ENCODE measurements at places on chromosomes 16 and 17. TPM values are rescaled to one million over a fixed set of nuclear protein-coding genes. Genes with fewer than 3 reads are reported as not detected.

The TBC1D3C gene
- total RNA-seq, result not detected

GRCh38 chr16:48300391-48300856 is 53.1 kb upstream of the ABCC11 start:
- no peaks in the 10 kb centered on the region for H3K27me3 ChIP-seq
- no peak overlapping the region for H3K4me3 ChIP-seq
- no peak for DNase-seq
- peaks cover 58% of the 10 kb centered on the region for H3K36me3 ChIP-seq

- peaks cover 28% of the 10 kb centered on the region for H3K4me1 ChIP-seq
- peaks cover 23% of the 10 kb centered on the region for H3K36me3 ChIP-seq
- H3K27me3 ChIP-seq, result no peaks in the 10 kb centered on the region
- no peak overlapping the region for H3K4me3 ChIP-seq
Observed at GRCh38 chr16:23917621-23918020, 81.8 kb downstream of the PRKCB start.

GRCh38 chr16:71672125-71672524 is 46.1 kb downstream of the MARVELD3 start:
- peaks cover 14% of the 10 kb centered on the region for H3K36me3 ChIP-seq
- peaks cover 11% of the 10 kb centered on the region for H3K4me1 ChIP-seq
- H3K27me3 ChIP-seq, result no peaks in the 10 kb centered on the region
- no peak overlapping the region for H3K27ac ChIP-seq

- peaks cover 9% of the 10 kb centered on the region for H3K27me3 ChIP-seq
- peaks cover 15% of the 10 kb centered on the region for H3K4me1 ChIP-seq
- H3K4me3 ChIP-seq, result no peak overlapping the region
- no peak for DNase-seq
Observed at GRCh38 chr17:60163108-60163784, 13.5 kb downstream of the CA4 start.

The ABCC6 gene
- not detected for total RNA-seq

- no peak for DNase-seq
- peaks cover 6% of the 10 kb centered on the region for H3K27me3 ChIP-seq
- H3K4me3 ChIP-seq, result no peak overlapping the region
- H3K36me3 ChIP-seq, result no peaks in the 10 kb centered on the region
- H3K4me1 ChIP-seq, result peaks cover 7% of the 10 kb centered on the region
Observed at GRCh38 chr17:43572368-43572980, 26.3 kb upstream of the ETV4 start.
